ENCODE measurements at places on chromosomes 5 and 9.
A peak's percentile ranks its signal among the peaks of the same experiment; 100 is the strongest.

DNA sequence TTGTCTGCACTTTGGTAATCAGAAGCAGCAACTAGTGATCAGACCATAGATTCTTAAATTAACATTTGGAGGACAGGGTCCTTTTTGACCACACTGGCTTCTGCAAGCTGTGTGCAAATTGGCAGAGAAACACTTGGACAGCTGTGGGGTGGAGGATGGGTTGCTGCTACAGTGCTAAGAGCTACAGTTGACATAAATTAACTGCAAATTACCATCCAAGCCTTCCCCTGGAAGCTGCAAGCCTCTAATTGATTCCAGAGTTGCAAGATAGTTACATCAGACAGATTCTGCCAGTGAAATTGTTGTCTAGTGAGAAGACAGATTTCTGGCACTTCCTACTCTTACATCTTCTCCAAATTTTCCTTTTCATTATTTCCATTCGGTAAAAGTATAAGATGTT lies 517.7 kb downstream of the DIRAS2 start:
- H3K27me3 ChIP-seq: no peaks in the 10 kb centered on the region
- no peaks in the 10 kb centered on the region for H3K36me3 ChIP-seq
- no peak overlapping the region for H3K27ac ChIP-seq
- peaks cover 15% of the 10 kb centered on the region for H3K4me1 ChIP-seq
- peak; percentile 77 for DNase-seq

- no peaks in the 10 kb centered on the region for H3K36me3 ChIP-seq
- H3K27me3 ChIP-seq: no peaks in the 10 kb centered on the region
- H3K27ac ChIP-seq: no peak overlapping the region
- H3K4me1 ChIP-seq: peaks cover 3% of the 10 kb centered on the region
- H3K4me3 ChIP-seq: no peak overlapping the region
These were observed 1.9 kb downstream of the LPAR1 start for GRCh38 chr9:111036429-111036789.

DNA sequence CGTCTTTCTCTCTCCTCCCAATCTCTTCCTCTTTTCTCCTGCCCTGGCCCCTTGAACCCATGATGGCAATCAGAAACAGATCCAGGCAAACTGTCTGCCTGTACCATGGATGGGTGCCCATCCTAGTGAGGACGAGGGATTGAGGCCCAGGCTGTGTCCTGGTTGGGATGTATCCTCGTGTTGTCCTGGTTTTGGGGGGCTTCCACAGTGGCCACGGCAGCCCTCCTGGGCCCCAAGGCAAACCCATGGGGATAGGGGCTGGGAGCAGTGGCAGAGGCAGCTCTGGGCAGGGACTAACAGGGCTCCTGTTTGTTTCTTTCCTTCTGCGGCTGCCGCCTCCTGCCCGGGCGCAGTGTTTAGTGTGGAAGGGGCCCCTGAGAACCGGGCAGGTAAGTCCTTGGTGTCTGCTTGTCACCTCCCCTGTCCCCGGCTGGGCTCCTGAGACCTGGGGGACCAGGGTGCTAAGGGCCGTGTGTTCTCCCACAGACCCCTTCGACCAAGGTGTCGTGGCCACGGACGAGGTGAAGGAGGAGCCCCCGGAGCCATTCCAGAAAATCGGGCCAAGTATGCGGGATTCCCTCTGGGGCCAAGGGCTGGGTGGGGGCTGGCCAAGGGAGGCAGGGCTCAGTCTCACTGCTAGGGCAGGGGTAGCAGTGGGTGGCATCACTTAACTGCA lies 70.0 kb downstream of the AMBP start:
- H3K27ac ChIP-seq: no peak overlapping the region
- no peak overlapping the region for H3K4me3 ChIP-seq
- H3K4me1 ChIP-seq: peaks cover 10% of the 10 kb centered on the region

DNA sequence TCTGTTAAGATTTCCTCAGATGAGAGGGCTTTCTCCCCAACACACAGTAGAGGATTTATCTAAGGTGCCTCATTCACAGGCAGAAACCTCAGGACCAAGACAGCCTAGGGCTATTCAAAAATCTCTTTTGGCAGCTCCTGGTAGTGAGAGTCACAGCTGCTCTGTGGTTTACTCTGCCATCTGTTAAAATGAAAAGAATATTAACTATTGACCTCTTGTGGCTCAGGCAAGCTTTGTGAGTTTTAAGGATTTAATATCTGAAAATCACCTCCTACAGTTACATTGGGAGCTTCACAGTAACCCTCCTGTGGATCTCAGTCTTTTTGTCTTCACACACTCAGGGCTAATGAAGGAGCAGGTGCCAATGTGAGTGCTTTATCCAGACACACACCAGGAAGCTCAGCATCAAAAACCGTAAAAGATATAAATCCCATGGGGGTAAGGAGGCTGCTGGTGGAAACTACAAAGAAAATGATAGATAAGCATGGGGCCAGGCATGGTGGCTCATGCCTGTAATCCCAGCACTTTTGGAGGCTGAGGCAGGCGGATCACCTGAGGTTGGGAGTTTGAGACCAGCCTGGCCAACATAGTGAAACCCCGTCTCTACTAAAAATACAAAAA lies 29.7 kb downstream of the PPP1R2B start:
- no peaks in the 10 kb centered on the region for H3K27me3 ChIP-seq
- no peak overlapping the region for H3K27ac ChIP-seq
- no peaks in the 10 kb centered on the region for H3K36me3 ChIP-seq

Measured in lung (tissue), 17 donors.